Prostate gland (tissue), 2 donors: ENCODE measurements at places on chromosomes 6 and 20. TPM values are rescaled to one million over a fixed set of nuclear protein-coding genes. Genes with fewer than 3 reads are reported as not detected.

The SLC44A4 gene
- total RNA-seq, result 125 TPM

GRCh38 chr20:38205001-38205400 lies 39.9 kb upstream of the TGM2 start:
- DNase-seq, result no peak

The TMEM217 gene
- 0.50 TPM for total RNA-seq

- DNase-seq, result no peak
Observed at GRCh38 chr20:7220755-7221154, 453.3 kb downstream of the BMP2 start.

DNA sequence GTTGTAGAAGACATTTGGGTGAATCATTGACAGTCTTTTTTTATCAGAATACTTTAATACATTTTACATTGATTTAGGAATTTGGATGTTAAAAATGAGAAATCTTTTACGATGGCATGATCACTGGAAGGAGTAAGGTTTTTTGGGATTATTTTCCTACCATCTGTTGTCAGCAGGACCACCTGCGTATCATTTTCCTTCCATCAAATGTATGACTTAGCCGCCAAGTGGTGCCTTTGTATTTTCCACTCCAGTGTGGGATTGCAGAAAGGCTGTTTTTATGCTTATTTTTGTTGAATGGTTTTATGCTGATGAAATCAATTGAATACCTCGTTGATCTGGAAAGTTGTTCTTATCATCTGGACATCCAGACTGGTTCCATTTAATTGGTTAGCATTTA lies 35.8 kb downstream of the AKAP12 start:
- DNase-seq, result no peak

DNA sequence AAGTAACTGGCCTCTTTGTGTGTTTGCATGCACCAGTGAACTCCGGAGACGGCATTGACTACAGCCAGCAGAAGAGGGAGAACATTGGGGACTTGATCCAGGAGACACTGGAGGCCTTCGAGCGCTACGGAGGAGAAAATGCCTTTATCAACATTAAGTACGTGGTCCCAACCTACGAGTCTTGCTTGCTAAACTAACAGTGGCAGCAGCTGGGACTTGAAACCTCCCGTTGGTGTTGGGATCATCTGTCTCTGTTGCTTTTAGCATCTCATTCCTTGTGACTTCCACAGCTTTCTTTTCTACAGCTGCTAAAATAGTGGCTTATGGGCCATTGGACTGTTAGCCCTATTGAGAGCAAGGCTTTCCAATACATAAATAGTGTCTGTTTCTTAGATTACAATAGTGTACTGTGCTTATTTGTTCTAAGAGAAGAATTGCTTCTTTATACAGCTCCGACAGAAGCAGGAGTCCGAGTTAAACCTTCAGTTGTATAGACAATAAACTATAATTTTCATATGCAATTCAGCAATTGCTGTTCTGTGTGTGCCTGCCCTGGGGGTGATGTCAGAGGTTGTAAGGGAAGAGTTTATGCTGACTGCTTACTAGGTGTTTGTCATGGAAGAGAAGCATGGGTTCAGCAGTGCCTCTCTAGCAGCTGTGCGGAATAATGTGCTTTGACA lies 99.6 kb upstream of the QKI start:
- no peak for DNase-seq

- DNase-seq, result no peak
Observed at GRCh38 chr6:103791458-103791857, 1068.3 kb downstream of the HACE1 start.

GRCh38 chr20:17497821-17498580 lies 33.2 kb downstream of the BFSP1 start:
- DNase-seq, result no peak

The PCMT1 gene
- 77.6 TPM for total RNA-seq
